ENCODE measurements at places on chromosomes 11 and 22. TPM values are rescaled to one million over a fixed set of nuclear protein-coding genes. Genes with fewer than 3 reads are reported as not detected.

The ALDH3B1 gene
- total RNA-seq = 0.61 TPM

The CNGA4 gene
- not detected for total RNA-seq

The KCNJ11 gene
- total RNA-seq = not detected

The GAS2 gene
- 2.2 TPM for total RNA-seq

Data from hair follicular keratinocyte (primary cell).